ENCODE measurements at places on chromosomes 12 and 14. TPM values are rescaled to one million over a fixed set of nuclear protein-coding genes. Genes with fewer than 3 reads are reported as not detected.

Gene NOC4L
- total RNA-seq: 21.8 TPM

Gene AHNAK2
- not detected for total RNA-seq

DNA sequence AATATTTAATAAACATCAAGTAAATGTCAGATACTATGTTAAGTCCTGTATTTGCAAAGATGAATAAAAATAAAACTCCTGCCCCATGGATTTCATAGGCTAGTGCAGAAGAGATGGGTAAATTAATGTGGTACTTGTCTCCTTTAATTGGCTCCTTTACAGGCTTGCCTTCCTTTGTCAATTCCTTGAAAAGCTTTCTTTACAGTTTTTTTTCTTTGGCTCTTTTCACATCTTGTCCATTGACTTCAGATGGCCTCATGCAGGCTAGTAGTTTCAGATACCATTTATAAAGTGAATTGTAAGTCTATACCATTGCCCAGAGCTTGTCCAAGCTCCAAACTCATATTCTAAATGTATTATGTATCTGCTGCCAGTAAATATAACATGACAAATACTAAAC is 128.7 kb upstream of the GARIN2 start:
- no peaks in the 10 kb centered on the region for H3K27me3 ChIP-seq
- no peak overlapping the region for H3K4me3 ChIP-seq
- H3K27ac ChIP-seq: no peak overlapping the region
- no peak for DNase-seq

DNA sequence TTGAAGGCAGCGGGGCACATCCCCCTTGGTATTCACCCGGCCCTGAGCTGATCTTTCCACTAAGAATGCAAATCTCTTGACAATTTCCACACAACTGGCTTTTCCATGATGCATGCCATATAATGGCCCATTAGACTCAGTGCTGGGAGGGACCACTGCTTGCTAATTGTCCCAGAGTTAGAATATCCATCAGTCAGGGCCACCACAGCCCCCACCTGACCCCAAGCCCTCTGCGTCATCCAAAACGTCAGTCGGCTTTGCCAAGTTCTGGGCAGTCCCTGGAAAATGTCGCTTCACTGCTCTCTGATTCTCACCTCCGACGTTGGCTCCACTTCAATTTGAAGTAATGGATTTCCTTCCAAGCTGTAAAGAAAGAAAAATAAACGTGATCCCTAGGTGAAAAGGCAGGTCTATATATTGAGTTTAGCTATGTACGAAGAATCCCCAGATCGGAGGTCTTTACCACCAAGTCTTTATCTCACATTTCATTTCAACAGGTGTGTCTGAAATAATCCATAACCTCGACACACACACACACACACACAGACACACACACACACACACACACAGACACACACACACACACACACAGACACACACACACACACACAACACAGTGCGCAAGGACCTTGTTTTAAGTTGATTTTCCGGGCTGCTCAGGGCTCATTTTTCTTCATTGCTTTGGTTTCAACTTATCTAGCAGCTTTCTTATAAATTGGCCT is 165.5 kb upstream of the NOS1 start:
- H3K4me3 ChIP-seq: no peak overlapping the region
- no peaks in the 10 kb centered on the region for H3K36me3 ChIP-seq
- peaks cover 5% of the 10 kb centered on the region for H3K27me3 ChIP-seq
- H3K27ac ChIP-seq: no peak overlapping the region

DNA sequence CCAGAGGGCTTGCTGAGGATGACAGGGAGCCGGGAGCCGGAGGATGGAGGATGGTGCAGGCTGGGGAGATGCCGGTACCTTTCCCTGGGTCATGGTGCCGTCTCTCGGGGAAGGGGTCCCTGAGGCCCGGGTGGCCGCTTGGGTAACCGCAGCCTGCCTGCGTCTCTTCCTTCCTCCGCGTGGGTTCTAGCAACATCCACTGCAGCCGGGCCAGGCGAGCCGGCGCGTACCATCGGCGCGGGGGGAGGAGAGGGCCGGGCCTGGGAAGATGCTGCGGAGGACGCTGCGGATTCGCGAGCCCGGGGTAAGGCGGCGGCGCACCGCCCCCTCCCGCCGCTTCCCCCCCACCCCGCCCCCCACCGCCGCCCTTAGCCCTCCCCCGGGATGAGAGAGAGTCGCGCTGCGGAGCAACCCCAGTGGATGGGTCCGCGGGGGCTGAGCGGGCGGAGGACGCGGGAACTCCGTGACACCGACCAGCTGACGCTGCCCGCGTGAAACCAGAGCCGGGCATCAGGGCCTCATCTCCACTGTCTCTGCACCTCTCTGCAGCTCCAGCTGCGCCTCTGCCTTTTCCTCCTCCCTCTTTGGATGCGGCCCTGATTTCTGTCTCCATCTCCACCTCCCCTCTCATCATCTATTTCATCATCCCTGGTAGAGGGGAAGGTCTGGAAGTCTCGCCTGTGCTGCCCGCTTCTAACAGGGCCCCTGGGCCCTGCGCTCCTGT is at the start of gene FAIM2:
TSS of gene FAIM2 (minus strand) at position 201 of the 724 bp plus-strand sequence. CDS start at position 93, 108 bp downstream.
- peaks cover 4% of the 10 kb centered on the region for H3K27me3 ChIP-seq
- peak within 1 kb of the TSS; percentile 78 for H3K4me3 ChIP-seq
